Mesothelial cell of epicardium (in vitro differentiated cells): ENCODE measurements at places on chromosomes 12 and 14.

DNA sequence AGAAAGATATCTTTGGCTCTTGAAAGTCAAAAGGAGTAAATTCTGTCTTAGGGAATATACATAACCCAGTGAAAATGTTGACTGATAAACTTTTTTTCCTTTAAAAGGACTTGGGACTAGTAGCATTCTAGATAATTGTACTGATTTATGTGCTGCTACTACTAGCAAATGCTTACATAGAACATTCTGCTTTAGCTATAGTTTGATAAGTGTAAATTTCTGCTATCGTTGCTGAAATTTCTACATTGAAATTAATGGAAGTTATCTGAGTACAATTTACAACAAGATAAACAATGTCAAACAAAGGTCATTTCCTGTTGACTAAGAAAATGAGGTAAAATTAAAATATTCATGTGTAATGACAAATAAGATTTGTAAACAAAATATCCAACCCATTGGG is 48.3 kb upstream of the CNTN1 start:
- DNase-seq, result no peak

DNA sequence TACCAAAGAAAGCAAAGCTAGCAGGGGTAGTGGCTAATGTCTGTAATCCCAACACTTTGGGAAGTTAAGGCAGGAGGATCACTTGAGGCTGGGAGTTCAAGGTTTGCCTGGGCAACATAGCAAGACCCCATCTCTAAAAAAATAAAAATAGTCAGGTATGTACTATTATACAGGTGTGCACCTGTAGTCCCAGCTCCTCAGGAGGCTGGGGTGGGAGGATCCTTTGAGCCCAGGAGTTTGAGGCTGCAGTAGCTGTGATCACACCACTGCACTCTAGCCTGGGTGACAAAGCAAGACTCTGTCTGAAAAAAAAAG is 142.2 kb downstream of the PAWR start:
- DNase-seq, result no peak

DNA sequence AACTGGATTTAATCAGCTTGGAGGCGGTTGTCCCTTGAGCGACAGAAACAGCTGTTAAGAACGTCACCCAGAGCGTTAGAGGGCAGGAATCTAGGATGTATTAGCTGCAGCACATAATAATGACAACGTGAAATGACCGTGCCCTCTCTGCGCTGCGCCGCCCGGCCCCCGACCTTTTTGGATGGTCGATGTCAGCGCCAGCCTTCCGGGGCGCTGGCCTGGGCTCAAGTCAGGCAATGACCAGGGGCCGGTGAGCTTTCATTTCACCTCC is 427 bp upstream of the TMEM120B start:
- no peak for DNase-seq

DNA sequence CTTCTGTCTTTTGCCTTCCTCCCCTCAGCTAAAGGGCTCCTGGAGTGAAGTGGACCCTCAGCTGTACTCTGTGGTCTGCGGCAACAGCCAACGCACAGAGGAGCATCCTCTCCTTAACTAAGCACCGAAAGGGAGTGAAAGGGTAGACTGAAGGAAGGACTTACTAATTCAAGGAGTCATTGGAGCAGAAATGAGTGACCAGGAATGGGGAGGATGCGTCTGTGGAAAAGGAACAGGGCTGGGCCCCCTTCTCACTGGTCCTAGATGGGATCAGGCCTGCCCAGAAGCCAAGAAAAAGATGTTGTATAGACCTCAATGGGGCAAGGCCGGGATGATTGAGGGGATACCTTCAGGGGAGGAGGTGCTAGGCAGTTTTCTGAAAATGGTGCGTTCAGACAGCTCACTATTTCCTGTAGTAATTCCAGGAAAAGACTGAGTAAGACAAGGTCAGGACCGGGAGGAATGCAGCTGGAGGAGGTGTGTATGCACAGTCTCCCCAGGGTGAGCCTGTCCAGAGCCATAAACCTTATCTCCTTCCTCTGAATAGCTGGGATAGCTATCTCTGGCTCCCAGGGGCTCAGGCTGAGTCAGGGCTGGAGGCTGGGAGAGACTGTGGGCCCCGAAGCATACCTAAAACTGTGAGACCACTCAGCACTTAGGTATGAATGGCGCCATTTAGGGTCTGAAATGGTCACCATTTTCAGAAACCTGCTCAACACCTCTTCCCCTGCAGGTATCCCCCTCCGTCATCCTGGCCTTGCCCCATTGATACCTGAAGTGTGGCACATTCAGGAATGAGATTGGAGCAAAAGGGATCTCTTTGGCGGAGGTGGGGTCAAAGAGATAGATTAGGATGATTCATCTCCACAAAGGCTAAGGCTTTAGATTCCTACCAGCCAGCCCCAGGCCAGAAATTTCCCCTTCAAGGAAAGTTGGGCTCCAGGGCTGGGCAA is 20.2 kb upstream of the KRT8 start:
- DNase-seq, result no peak

- DNase-seq, result no peak
Observed at GRCh38 chr14:31864937-31865855, 211.9 kb upstream of the ARHGAP5 start.

GRCh38 chr12:13588574-13588973 is 392.0 kb downstream of the EMP1 start:
- DNase-seq, result no peak

DNA sequence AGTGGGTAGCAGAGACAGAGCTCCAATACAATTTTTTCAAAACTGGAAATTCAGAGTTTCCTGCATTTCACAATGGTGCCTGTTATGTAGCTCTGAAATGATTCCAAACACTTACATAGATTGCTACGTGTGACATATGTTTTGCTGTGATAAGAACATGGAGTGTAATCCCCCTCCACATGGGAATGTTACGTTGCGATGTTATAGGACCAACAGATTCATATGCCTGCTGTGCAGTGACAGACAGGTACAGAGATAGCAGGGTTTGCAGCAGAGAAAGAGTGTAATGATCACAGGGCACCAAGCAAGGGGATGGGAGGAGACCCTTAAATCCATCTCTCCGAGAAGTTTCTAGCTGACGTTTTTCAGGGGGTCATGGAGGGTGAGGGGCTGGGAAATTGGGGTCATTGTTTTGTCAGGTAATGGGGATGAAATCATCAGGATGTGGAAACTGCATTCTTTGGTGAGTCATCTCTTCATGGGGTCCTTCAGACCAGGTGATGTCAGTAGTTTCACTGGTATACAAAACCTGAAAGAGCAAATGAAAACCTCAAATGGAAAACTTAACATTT is 76.6 kb upstream of the OSBPL8 start:
- DNase-seq, result no peak

GRCh38 chr12:50609292-50609874 is 104.6 kb downstream of the DIP2B start:
- DNase-seq, result no peak

DNA sequence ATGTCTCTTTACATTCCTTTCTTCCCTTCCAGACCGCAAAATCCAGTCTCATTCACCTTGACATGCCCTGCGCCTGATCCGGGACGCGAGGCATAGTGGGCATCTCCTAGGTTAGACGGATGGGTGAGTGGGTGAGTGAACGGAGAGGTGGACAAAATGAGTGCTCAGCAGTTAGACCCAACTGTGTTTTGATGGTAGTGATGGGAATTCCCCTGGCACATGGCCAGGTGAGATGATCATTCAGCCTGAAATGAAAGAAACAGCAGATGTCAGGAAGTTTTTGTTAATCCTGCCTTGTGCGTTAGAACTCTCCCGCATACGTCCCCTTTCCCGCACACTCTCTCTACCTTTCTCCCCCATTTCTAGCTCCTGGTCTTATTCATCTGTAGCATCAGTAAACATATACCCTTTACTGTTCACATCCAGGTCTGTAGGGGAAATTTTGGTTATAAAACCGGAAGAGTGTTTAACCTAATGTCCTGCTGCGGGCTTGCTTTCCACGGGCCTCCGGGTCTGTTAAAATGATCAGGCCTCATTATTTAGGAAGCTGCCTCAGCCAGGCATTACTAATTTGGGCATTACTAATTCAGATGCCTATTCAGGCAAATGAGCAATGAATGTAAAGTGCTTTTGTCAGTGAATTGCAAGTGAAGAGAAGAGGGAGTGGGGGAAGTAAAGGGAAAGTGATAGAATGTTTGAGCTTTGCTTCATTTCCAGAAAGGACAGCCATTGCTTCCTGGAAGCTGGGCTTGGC is 172.8 kb downstream of the ETV6 start:
- no peak for DNase-seq

GRCh38 chr14:41597647-41598046 is 9.0 kb upstream of the LRFN5 start:
- DNase-seq, result no peak

GRCh38 chr12:56103823-56104108 is 593 bp upstream of the PA2G4 start:
- no peak for DNase-seq

DNA sequence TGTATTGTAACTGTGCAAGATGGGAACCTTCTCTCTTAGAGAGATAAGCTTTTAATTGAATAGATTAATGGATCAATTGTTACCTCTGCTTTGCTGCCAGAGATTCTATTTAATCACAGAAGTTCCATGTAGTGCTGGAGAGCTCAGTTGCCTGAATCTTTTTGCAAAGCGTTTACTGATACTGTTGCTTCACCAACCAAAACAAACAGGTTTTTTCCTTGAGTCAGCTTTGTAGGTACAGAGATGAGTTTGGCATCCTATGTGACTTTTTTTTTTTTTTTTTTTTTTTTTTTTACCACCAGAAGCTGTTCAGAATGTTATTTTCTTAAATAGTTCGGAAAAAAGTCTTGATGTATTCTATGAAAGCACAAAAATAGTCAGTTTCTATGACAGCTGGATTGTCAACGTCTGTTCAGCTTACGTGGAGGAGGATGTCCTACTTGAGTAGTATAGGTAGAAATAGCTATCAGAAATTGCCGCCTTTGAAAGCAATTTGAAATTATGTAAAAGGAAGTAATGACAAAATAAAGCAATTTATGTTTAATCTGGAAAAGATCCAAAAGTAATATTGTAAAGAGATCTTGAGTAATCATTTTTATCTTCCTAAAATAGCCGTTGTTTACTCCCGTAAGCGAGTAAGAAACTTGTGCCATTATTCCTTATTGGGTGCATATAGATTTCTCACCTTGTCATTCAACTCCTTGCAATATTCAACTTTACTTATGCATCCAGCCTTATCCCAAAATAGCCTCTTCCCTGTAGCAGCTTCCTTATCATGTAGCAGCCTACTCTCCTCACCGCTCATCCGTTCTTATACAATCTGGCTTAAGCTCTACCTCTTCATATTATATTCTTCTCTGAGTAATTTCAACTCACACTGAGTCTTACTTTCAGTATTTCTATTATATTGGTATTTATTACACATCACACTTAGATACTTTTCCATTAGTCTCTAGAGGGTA is 5.2 kb downstream of the LRRK2 start:
- no peak for DNase-seq

DNA sequence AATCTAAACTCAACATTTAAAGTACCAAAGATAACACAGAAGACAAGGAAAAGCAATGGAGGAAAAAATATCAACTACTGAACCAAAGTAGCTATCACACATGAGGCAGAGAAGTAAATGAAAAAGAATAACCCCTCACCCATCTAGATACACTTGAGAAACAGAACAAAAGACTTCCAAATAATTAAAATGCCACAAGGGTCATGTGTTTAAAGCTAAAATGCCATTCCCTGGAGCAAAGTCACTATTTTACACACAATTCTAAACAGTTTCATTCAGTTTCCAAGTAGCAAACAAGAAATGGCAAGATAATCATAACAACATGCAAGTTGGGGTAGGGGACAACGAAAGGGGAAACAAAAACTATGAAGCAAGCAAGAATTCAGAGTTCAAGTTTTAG is 12.0 kb downstream of the OSBPL8 start:
- DNase-seq, result no peak

GRCh38 chr14:94213021-94213420 is 38.9 kb downstream of the PPP4R4 start:
- DNase-seq, result no peak

GRCh38 chr12:103882861-103883596 is 42.0 kb upstream of the NT5DC3 start:
- no peak for DNase-seq

DNA sequence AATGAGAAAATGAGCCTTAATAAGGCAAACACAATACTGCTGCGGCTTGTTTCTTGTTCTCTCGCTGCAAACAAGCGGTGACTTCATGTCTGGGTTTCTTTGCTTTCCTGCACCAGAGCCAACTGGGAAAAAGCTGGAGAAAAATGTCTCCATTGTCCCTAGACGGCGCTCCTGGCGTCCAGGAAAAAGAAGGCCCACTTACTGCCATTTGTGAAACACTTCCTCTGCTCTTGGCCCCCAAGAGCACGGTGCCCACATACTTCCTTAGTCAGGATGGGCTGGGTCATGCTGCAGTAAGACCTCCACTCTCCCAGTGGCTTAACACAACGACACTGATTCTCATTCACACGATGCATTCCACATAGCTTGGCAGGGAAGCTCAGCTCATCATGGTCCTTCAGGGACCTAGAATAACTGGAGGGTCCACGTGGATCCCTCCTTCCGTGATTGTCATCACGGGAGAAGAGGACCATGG is 86.0 kb upstream of the BCL11B start:
- no peak for DNase-seq

- no peak for DNase-seq
Observed at GRCh38 chr14:100907240-100907639, 3.7 kb upstream of the RTL1 start.

- DNase-seq, result no peak
Observed at GRCh38 chr12:64016521-64016920, 172.0 kb downstream of the SRGAP1 start.

DNA sequence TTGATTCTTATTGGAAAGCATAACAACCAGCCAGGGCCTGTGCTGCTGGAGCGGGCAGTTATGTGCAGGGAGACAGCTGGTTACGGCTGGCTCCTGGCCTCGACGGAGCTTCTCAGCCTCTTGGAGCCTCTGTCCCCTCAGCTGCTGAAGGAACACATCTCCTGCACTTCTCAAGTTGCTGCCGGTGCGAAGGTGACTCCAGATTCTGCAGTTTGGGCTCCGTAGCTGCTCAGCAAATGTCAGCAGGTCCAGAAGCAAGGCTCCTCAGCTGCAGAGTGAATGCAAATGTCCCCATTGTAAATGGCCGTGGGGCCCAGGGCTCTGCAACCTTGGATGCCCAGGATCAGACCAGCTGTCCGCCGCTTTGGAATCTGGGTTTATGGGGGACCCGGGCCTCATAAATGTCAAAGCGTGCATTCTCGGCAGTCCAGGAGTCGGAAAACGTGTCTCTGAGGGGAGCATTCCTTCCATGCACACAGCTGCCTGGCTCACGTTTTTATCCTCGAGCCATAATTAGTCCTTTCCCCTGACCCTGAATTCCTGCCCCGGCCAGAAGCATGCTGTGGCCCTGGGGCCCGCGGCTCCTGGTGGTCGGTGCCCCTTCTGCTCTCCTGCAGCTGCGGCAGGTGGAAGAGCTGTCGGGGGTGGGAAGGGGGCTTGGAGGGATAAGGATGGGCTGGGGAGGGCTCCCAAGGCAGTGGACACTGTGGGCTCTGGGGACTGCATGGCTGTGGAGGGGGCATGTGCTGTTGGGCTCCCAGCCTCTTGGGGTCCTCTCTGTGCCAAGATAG is 106.0 kb downstream of the KIF26A start:
- no peak for DNase-seq

- no peak for DNase-seq
Observed at GRCh38 chr12:18130851-18131250, 40.9 kb upstream of the RERGL start.
